ENCODE measurements at places on chromosomes 6 and 20.
A peak's percentile ranks its signal among the peaks of the same experiment; 100 is the strongest.

DNA sequence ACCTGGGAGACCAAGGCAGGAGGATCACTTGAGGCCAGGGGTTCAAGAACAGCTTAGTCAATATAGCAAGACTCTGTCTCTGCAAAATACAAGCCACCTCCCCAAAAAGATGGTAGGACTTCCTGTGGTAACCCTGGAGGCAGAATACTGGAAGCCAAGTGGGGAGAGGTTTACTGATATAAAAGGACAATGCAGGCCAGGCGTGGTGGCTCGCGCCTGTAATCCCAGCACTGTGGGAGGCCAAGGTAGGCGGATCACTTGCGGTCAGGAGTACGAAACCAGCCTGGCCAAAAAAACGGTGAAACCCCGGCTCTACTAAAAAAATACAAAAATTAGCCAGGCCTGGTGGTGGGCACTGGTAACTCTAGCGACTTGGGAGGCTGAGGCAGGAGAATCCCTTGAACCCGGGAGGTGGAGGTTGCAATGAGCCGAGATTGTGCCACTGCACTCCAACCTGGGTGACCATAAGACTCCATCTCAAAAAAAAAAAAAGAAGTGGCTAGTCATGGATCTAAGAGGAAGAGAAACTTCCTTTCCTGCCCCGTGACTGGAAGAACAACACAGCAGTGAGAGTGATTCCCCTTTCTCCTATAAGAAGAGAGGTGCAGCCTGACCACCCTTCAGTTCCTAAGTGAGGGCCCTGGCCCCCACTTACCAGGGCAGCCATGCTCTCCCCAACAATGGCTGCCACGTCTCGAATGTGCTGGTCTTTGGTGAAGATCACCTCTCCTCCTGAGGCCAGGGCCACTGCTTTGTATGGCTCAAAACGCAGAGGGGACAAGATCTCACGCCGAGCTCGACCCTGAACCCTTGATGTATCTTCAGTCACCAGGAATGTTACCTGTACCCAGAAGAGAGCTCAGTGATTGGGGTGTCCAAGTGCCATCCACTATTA is 6.2 kb downstream of the SAPCD1 start:
- no peak for DNase-seq

- DNase-seq, result no peak
Observed at GRCh38 chr20:1478566-1478965, 11.9 kb upstream of the NSFL1C start.

DNA sequence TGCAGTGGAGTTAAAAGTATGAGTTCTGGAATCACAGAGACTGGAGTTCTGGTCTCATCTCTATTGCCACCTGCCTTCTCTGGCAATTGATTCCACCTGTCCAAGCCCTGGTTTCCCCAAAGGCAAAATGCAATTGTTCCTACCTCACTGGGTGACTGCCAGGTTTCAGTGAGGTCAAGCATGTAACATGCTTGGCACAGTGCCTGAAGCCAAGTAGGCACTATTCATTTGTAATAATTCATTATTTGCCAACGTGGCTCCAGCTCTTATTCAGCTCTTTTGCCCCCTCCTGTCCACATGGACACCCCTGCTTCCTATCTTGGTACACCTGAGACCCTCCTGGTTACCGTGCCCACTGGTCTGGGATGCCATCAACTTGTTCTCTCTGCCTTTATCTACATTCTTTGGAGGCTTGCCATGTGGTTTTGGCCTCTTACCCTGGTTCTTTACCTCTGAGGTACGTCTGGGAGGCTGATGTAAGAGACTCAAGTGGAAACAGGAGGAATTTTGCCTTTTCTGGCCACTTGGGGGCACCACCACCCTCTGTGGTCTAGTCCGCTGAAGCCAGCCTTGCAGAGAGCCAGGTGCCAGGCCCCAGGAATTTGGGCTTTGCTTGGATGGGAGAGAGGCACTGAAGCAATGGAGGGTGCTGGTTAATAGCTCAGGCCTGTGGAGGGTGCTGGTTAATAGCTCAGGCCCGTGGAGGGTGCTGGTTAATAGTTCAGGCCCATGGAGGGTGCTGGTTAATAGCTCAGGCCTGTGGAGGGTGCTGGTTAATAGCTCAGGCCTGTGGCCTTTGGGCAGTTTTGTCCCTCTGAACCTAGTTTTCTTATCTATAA is 1.7 kb downstream of the KCNK15 start:
- DNase-seq, result peak; percentile 55

- no peak for DNase-seq
Observed at GRCh38 chr6:111347589-111347988, 135.4 kb downstream of the REV3L start.

DNA sequence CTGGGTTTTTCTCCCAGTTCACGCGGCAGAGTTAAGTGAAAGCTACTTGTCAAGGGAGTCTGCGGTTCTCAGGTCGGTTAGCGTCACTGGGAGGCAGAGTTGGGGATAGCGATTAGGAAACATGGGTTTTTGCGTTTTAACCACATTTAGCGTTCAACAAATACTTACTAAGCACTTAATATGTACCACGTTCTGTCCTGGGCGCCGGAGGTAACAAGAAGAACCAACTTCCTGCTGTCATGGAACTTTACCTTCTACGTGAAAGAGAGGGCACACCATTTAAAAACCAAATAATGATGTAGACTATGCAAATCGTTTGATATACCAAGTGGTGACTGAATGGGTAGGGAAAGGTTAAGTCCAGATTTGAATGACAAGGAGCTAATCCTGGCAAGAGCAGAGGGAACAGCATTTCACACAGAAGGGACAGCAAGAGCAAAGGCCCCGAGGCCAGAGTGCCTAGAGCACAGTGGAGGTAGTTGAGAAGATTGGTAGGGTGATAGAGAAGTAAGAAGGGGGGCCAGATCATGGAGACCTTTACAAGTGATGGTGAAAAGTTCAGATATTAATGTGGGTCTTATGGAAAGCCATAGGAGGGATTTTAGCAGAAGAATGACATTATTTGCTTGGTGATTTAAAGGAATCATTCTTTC is 744 bp downstream of the RIOK1 start:
- peak; percentile 27 for DNase-seq

DNA sequence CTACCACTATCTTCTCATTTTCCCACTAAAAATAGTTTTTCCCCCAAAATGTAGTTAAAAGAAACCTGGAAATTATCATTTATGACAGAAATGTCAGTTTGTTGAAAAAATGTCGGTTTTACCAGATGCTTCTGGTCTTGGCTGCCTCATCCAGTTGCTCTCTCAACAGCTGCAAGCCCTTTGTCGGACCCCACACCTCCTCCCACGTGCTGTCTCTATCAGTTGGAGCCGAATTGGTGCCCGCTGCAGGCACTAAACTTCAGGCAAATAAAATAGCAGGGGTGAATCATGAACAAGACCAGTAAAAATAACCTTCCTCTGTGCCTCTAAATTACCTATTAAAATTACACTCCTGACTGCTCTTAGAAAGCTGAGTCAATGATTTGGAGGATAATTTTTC is 129.5 kb upstream of the CEP162 start:
- DNase-seq, result no peak

GRCh38 chr6:150631984-150632642 is 32.4 kb downstream of the PLEKHG1 start:
- DNase-seq, result no peak

- no peak for DNase-seq
Observed at GRCh38 chr6:56850626-56851025, 104.3 kb upstream of the BEND6 start.

- no peak for DNase-seq
Observed at GRCh38 chr6:11970114-11970513, 42.0 kb upstream of the HIVEP1 start.

DNA sequence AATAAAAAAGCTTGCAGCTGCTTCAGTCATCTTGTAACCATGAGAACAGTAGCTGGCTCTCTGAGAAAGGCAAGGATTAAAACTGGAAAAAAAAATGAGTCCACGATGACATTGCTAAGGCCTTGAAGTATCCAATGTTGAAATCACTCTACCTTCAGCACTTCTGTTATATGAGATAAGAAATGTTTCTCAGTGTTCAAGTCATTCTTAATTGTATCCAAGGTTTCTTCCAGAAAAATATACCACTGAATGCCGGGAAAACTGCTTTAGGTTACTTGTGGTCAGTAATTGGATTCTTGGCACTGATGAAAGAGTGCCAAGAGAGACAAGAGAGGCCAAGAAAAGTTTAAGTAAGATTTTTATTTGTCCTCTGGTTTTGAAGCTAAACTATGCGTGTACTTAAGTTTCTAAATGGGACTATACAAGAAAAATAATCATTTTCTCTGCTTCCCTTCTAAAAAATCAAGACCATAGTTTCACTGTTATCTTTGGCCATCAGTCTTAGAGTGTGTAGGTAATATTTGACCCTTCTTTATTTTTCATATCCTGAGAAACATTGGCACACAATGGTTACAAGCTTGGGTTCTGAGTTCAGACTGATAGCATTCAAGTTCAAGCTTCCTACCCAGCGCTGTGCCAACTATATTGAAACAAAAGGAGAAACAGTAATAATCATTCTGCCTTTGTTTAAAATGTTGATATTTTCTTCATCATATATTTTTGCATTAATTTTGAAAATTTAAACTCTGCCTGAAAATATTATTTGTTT is 84.6 kb downstream of the TRDN start:
- DNase-seq, result no peak

DNA sequence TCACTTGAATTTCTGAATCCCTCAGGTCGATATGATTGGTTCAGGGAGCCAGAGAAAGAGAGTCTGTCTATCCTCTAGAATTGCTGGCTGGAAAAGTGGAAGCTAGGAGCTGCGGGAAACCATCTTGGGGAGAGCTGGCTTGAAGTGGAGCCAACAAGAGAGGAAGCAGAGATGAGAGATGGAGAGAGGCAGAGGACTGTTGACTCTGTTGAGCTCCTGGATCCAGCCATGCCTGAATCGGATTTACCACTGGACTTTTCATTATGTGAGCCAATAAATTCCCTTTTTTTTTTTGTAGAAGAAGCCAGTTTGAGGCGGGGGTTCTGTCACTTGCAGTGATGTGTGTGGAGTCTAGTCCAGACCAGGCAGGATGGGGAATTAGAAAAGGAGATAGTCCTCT is 13.9 kb upstream of the SLC9A8 start:
- DNase-seq, result no peak

DNA sequence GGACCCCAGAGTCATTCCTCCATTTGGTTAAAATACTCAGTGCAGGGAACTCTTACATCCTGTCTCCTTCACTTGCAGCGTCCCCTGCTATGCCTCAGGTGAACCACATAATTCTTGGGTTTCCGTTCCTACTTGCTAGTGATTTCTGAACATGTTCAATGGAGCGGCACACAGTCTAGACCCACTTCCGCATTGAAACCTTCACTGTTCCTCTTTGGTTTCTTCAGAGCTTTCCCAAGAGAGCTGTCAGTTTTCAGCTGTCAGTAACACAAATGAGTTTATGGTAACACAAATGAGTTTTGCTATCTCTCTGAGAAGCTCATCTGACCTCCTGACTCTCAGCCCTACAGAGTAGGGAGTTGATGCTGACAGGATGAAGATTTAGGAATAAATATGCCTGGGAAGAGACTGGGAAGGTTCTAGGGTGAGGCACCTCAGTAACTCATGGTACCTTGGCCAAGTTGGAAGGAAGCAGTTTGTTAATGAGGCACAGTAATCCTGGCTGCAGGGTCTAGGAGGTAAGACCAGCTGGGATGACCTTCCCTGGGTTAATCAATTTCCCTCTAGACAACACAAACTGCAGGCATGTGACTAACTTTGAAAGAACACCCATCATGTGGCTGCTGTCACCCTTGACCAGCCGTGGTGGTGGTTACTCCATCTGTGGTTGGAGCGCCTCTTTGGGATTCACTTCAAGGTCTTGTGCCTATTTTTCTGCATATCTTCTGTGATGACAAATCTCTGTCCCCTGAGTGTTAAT is 5.4 kb downstream of the SYS1 start:
- no peak for DNase-seq

- DNase-seq, result peak; percentile 21
Observed at GRCh38 chr20:17995967-17996819, 27.4 kb downstream of the MGME1 start.

GRCh38 chr6:124524491-124525200 is 437.6 kb upstream of the RNF217 start:
- no peak for DNase-seq

GRCh38 chr6:143513410-143513809 is 1.9 kb upstream of the FUCA2 start:
- no peak for DNase-seq

- no peak for DNase-seq
Observed at GRCh38 chr20:58677079-58677604, 15.5 kb upstream of the NPEPL1 start.

DNA sequence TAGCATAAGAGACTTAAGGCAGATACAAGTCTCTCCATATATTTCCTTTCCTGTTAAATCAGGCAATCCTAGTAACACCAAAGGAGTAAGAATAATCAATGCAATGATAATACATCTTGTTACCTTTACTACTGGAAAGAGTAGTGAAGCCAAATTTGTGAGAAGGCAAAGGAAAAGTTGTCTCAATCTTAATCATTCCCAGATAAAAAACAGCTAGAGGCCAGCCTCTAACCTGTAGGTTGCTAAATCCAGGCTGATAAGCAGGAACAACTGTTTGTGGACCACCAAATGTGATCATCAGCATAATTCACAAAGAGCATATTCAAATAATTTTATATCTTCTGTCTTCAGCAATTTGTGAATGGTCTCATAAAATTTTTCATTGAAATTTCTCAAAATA is 189.2 kb upstream of the ADGRB3 start:
- no peak for DNase-seq

DNA sequence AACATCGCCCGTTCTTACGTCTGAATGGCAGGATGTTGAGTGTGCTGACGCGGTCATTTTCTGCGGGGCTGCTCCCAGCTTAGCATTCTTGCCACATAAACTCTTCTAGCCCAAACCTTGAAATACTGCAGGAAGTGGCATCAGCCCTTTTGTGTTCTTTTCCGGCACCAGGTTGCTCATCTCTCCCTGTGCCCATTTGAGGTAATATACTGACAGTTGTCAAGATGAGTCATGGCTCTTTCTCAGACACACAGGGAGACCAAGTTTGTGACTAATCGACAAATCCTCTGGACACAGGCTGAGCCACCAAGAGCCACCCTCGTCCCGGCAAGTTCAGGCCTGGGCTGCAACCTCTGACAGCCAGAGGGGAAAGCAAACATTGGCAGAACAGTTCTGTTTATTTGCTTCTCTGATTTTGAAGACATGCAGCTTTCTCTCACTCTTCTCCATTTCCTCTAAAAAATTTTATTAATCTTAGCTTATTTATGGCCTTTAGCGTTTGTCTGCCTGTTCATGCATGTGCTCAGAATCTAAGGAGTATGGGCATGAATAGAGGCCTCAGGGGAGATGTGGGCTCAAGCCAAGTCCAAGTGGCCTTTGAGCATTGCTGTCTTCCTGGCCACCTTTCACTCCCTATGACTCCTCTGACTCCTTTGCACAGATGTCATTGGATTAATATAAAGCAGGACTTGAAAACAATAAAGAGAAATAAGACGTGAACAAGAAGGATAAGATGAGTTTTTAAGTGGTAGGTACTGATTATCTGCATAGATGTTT is 328.2 kb upstream of the JAG1 start:
- DNase-seq, result no peak

DNA sequence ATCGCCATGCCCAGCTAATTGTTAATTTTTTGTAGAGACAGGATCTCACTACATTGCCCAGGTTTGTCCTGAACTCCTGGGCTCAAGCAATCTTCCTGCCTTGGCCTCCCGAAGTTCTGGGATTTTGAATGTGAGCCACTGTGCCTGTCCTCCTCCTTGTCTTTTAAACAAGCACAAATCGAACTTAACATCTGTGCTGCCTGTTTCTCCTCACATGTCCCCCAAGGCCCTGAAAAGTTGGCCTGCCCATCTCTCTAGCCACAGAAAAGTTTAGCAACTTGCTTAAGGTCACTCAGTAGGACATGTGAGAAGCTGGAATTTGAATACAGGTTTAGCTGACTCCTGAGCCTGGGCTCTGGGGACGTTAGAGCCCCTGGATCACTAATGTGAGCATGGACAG is 115.7 kb upstream of the KCNG1 start:
- no peak for DNase-seq
